ENCODE measurements at places on chromosomes 7 and 10. TPM values are rescaled to one million over a fixed set of nuclear protein-coding genes. Genes with fewer than 3 reads are reported as not detected.

DNA sequence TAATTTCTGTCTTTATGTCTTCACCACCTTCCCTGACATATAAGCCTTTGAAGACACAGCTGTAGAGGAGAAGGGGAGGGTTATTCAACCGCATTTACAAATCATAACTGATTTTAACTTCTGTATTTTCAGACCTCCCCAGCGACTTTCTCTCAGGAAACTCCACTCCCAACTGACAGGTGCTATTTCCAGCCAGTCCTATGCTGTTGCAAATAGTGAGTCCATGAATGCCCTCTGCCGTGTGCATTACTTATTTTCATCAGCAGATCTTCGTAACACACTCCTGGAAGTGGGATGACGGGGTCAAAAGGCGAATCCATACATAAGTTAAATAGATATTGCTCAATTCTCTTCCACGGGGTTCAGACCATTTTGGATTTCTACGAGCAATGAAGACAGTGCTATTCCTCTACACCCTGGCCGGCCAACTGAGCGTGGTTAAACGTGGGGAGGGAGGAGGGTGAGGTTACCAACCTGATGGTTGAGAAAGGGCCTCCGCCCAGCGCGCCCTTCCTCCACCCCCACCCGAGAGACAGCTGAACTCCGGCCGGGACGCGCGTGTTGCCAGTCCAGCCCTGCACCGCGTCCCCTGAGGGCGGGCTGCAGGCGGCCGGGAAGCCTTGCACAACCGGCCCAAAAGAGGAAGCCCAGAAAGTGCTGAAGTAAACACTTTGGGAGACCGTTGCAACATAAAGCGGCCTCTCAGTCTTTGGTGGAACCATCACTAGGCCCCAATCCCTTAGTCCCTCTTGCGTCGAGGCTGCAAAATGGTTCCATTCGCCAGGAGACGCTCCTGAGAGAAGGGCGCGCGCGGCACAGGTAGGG is at the start of gene APBB1IP:
TSS of gene APBB1IP (plus strand) at position 705 of the 825 bp plus-strand sequence. CDS start 53,986 bp downstream, outside the sequence.
- DNase-seq: peak; percentile 94

GRCh38 chr10:72424561-72424960 is 69.8 kb upstream of the DNAJB12 start:
- DNase-seq: no peak

DNA sequence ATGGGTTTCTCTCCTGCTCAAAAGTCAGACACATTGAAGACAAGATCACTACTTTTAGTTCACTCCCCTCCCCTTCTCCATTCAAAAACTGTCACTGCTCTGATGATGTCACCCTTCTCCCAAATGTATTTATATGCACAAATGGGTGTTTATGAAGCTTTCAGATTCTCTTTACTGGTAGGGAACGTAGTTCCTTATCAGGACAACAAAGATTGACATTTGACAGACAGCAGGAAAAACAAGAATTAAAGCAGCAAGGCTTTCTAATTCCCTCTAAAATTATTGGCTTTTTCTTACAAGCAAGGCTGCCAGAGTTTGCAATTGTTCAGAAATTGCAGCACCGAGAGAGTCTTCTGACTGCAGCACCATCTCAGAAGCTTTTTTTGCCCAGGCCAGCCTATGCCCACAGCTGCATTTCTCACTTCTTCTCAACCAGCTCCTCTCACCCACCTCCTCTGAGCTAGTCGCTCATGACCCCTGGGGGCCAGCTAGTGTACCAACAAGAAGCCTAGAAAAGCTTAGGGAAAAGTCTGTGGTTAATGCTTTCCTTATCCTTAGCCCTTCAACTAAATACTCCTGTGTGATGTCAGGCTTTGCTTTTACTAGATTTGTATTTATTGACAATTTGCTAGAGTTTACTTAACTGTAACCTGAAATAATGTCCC is 265.1 kb downstream of the HTR7 start:
- DNase-seq: no peak

GRCh38 chr10:95906677-95907455 is 909 bp upstream of the CC2D2B start:
- DNase-seq: no peak

- DNase-seq: no peak
These were observed 14.5 kb downstream of the NOBOX start for GRCh38 chr7:144388950-144389349.

DNA sequence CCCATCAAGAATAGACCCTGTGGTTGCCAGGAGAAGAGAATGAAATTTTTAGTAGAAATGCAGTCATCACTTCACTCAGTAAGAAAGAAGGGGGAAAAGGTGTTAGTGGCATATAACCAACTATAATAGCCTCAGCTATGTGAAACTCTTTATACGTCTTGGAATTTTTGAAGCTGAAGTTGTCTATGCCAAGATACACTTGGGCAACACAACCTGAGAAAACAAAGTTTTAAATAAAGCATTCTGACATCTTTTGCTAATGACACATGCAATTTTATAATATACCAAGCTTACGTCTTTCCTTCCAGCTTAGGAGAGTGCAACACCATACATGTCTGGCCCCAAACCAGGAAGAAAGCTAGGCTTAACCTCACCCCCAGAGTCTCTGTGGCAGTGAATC is 40.8 kb upstream of the ZNF438 start:
- DNase-seq: no peak

- no peak for DNase-seq
These were observed 240.1 kb upstream of the GRB10 start for GRCh38 chr7:51022821-51023220.

DNA sequence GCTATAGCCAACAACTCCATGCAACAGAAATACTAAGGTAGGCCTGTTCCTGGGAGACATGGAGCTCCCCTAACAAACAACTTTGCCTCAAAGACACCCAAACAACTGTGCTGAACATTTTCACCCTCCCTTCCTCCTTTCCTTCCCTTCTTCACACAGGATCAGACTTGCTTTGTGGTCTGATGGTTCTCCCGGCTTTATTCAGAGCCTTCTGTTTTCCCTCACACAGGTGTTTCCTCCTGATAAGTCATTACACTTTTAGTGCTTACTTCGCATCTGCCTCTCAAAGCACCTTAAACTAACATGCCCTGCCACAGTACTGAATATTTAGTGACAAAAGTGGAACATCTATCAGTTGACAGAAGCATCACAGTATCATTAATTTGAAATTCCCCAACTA is 56.3 kb upstream of the YAE1 start:
- DNase-seq: no peak

- DNase-seq: no peak
These were observed 63.0 kb downstream of the RALA start for GRCh38 chr7:39686261-39686924.

DNA sequence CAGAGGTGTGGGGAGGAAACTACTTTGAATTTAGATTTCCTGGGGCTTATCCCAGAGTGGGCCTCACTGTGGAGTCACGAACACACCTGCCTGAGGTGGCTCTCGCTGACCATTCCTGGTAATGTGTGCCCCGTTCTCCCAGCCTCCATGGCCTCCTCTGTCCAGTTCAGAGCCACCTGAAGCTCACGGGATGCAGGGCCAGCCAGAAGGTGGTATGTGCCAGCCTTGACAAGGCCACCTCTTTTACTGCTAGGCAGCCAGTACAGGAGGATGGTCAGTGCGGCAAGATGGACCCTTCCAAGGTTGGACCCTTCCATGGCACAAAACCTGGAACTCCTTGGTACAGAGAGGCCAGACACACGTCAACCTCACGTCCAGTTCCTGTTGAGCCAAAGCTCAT is 210.3 kb downstream of the DNAJB6 start:
- no peak for DNase-seq

DNA sequence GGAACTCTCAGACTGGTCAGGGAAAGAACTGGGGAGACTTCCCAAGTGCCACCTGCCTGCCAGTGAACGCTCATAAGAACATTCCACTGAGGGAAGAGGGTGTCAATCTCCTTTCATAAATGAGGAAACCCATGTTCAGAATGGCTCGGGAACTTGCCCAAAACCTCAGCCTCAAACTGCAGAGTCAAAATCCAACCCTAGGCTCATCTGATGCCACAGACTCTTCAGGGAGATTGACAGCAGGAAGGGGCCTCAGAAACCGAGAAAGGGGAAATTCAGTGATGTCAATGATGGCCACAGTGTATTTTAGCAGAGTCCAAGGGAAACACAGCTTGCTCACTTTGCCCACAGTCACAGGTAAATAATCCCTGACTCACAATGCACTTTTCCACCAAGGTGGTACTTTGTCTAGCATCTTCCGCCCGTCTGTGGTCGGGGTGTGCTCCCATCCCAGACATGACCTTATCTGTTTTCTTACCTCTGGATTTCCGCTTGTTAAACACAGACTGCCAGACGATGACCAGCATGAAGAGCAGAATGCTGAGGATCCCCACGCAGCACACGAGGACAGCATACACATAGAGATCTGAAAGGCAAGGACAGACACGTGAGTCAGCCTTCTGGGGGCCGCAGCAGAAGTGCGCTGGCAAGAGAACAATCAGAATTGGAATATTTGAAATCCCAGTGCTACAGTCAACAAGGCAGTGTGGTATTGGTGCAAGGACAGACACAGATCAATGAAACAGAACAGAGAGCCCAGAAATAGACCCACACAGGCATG is 38.4 kb downstream of the VSTM4 start:
- DNase-seq: peak; percentile 67

- no peak for DNase-seq
These were observed 61.5 kb downstream of the TNS3 start for GRCh38 chr7:47520406-47520805.

- no peak for DNase-seq
These were observed 339.8 kb downstream of the ABCA13 start for GRCh38 chr7:48511080-48511479.

DNA sequence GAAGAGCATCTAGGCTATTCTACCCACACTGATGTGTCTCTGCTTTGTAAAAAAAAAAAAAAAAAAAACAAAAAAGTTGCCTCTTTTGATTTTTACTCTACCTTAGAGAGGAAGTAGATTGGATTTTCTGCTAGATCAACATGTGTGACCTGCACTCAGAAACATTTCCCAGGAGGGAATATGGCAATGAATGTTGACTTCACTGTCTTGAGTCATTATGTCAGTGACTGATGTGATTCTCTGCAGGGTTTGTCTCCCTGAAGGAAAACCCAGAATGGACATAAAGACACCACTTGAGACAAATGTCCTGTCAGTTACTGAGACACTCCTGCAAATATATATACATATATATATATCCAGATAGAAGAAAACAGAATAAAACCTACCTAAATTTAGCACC is 370.3 kb downstream of the BMPER start:
- DNase-seq: no peak

- DNase-seq: no peak
These were observed 65.3 kb downstream of the SGCE start for GRCh38 chr7:94590526-94591162.

DNA sequence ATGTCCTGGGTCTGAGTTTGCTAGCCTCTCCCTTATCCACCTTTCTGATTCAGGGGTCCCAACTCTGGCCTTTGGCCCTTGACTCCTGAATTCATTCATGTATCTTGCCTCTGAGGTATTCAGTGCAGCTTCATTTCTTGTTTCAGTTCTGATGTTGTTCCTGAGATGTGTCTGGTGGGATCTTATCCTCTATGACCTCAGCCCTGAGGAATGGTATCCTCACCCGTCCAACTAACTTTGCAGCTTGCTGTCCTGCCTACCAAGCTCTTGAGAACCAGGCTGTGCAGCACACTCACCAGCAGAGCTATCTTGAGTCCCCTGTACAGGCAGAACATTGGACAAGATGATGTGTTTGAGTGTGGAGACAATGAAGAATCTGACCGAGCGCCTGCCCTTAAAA is 13.8 kb downstream of the SUFU start:
- DNase-seq: peak; percentile 33

- DNase-seq: no peak
These were observed 113.9 kb downstream of the DNAJC1 start for GRCh38 chr10:21889477-21890275.

- DNase-seq: no peak
These were observed 990.3 kb upstream of the ZNF722 start for GRCh38 chr7:63008366-63008765.

DNA sequence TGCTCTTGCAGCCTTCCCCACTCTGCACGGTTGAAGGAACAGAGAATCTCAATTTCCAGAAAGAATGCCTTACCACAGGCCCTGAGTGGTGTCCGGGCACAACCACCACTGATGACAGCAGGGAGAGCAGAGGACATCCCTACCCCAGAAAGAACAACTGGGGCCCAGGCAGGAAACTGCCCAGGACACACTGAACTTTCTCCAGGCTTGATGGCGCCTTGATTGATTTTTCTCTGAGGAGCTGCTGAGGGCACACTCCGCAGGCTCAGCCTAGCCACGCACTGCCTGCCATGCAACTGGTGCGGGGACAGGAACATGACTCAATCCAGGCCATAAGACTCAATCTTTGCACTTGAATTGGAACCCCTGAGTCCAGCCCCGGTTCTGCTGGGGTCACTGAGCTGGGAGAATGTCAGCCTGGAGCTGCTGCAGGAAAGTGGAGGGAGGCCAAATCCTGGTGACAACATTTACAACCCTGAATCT is 5.9 kb downstream of the AKR1B1 start:
- DNase-seq: no peak

DNA sequence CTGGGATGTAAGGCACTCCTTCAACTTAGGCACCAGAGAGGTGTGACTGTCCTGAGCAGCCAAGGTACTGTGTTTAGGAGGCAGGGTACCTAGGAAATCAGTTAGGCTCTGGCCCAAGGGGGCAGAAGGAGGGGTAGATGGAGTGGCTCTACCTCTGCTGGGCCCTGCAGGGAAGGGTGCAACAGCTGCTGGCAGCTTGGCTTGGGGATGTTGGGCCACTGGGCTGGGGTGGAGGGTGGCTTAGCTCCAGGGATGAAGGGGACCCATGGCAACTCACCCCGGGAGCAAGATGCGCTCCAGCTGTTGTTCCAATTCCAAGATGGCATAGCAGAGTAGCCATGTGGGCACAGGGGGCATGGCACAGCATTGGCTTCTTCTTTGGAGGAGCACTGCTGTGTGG is 42.1 kb downstream of the NEURL1 start:
- peak; percentile 22 for DNase-seq

DNA sequence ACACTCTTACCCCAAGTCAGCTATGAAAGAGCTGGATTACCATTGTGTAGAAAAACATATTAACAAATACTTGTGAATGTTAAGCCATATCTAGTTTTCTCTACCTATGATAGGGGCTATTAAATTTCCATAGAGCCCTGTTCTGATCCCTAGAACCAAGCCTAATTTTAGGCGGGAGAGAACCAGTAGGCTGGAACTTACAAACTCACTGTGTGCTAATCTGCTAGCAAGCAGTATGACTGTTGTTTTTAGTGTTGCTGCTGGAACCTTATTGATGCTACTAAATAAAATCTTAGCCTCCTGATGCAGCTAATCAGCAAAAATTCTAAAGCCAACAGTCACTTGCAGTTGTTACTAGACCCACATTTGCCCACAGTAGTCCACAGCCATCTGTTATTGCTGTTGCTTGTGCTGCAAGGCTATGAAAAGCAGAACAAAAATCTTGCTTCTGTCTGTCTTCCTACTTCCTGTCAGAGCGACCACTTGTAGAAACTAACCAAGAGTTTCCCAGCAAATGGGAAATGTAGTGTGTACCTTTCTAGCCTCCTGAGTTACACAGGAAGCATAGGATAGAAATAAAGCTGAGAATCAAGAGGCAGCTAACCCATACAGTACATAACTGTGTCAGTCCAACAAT is 368.4 kb downstream of the ARL4A start:
- DNase-seq: no peak

OR2A5 gene
- total RNA-seq: not detected

DNAH11 gene
- total RNA-seq: 0.26 TPM

CTAGE4 gene
- total RNA-seq: 0.58 TPM

HTR5A gene
- total RNA-seq: not detected

TMEM270 gene
- not detected for total RNA-seq

NPY gene
- total RNA-seq: not detected

HYAL4 gene
- total RNA-seq: not detected

KIF20B gene
- total RNA-seq: 2.5 TPM

MGAM2 gene
- total RNA-seq: 1.2 TPM

GPR141 gene
- total RNA-seq: 0.77 TPM

DYDC2 gene
- total RNA-seq: not detected

SH3PXD2A gene
- total RNA-seq: 51.3 TPM

SAP25 gene
- 2.3 TPM for total RNA-seq

C10orf67 gene
- total RNA-seq: not detected

UMAD1 gene
- 9.9 TPM for total RNA-seq

All from mesenteric fat pad (tissue), 1 donor.